ENCODE measurements at places on chromosomes 16 and 17. TPM values are rescaled to one million over a fixed set of nuclear protein-coding genes. Genes with fewer than 3 reads are reported as not detected.

DNA sequence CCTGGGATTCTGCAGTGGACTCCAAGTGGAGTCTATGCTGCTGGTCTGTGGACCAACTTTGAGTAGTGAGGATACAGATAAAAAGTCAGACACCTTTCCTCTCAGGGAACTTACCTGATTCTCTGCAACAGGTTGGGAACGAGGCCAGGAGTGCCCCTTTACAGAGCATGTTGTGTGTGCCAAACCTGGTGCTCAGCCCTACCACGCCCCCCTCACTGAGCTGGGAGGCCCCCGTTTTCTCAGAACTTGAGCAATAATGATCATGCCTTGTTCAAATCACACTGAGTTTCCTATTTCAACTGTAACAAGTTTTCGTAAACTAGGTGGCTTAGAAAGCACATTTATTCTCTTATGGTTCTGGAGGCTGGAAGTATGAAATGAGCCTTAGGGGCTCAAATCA is 182.0 kb downstream of the COPRS start:
- DNase-seq = no peak

- no peak for DNase-seq
Measured at GRCh38 chr17:50278526-50279180, 4.4 kb downstream of the TMEM92 start.

GRCh38 chr16:4018391-4018790 is 97.9 kb downstream of the ADCY9 start:
- DNase-seq = no peak

DNA sequence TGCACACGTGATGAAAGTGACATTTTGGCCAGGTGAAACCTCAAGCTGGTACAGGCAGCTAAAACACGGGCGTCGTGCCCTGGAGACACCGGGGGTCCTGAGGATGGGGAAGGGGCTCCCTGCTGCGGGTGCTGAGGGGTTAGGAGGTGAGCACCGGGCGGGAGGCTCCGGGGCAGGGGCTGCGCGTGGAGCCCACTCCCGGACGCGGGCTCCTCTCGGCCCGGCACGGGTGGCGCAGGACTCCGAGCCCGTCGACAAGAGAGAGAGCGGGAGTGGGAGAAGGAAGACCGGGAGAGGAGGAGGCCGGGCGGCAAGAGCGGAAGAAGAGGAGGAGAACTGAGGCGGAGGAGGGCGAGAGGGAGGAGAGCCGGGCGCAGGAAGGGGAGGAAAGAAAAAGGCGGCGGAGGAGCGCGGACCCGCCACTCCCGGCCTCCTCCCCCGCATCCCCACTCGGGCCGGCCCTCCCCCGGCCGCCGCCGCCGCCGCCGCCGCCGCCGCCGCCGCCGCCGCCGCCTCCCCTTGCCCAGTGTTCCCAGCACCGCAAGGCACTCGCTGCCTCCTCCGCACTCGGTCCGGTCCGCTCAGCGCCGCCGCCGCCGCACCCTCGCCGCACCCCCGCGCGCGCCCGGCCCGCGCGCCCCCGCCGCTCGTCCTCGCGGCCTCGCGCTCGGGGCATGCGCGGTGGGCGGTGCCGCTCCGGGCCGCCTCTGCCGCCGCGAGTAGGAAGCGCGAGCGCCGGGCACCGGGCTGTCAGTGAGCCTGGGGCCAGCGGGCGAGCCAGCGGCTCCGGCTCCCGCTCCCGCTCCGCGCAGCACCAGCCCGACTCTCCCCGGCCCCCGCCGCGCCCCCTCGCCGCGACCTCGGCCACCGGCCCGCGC is at the start of gene PRKCA:
PRKCA (plus strand) TSS at position 750 of the 878 bp plus-strand sequence.
- peak; percentile 83 for DNase-seq

PLA2G10 gene
- 0.37 TPM for polyA plus RNA-seq

CMTM2 gene
- polyA plus RNA-seq = 0.09 TPM

NTN3 gene
- 0.04 TPM for polyA plus RNA-seq

P4HB gene
- polyA plus RNA-seq = 622 TPM

Measured in A549 (cell line).